ENCODE measurements at places on chromosomes 1 and 21.

GRCh38 chr1:243513726-243514491 lies 258.1 kb downstream of the SDCCAG8 start:
- no peak for DNase-seq

GRCh38 chr1:185695299-185695698 lies 38.9 kb upstream of the HMCN1 start:
- no peak for DNase-seq

GRCh38 chr1:91806769-91807700 lies 78.9 kb downstream of the TGFBR3 start:
- no peak for DNase-seq

GRCh38 chr1:58861506-58861905 lies 77.7 kb upstream of the JUN start:
- DNase-seq, result no peak

- DNase-seq, result no peak
Measured at GRCh38 chr1:10504249-10504648, 29.5 kb downstream of the PEX14 start.

DNA sequence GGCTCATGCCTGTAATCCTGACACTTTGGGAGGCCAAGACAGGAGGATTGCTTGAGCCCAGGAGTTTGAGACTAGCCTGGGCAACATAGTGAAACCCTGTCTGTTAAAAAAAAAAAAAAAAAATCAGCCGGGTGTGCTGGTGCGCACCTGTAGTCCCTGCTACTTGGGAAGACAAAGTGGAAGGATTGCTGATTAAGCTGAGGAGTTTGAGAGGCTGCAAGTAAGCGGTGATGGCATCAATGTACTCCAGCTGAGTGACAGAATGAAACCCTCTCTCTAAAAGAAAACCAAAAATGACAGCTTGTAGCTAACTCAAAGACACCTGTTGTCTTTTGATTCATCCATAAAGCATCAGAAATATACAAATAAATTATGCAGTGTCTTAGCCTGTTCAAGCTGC lies 31.8 kb downstream of the SIPA1L2 start:
- DNase-seq, result no peak

GRCh38 chr1:111955755-111956154 lies 33.7 kb downstream of the KCND3 start:
- DNase-seq, result no peak

GRCh38 chr1:155183775-155184221 lies 10.1 kb downstream of the TRIM46 start:
- DNase-seq, result no peak

DNA sequence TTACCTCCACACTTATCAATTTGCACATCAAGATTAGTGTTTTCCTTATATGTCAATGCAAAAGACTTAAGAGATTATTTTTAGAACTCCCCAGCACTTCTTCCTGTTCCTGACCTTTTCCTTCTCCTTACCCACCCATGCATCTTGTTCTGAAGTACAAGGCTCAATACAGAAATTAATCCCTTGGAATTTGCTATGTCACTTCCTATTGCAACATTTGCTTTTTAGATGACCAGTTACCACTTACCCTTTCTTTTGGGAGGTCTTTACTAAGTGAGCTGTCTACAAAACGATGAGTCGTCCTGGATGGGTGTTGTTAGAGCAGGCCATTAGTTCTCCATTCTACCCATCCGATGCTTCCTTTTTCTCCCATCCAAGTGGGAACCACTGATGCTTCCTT lies 221.2 kb downstream of the FMN2 start:
- peak; percentile 14 for DNase-seq

DNA sequence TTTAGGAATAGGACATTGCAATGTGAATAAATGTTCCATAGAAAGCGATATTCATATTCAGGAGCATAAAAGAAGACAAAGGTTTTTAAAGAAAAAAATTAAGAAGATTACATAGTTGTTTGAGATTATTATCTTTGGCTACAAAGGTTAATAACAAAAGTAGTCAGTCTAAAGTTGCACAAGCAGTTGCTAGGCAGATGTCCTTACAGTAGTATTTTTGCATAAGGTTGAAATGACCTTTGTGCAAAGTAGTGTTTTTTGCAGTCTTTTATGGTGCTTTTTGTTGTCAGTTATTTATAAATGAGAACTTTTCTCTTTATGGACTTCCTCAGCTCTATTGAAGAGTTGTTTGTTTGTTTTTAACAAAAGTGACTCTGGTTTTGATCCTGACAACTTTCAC lies 447.8 kb downstream of the AMY1C start:
- DNase-seq, result no peak

DNA sequence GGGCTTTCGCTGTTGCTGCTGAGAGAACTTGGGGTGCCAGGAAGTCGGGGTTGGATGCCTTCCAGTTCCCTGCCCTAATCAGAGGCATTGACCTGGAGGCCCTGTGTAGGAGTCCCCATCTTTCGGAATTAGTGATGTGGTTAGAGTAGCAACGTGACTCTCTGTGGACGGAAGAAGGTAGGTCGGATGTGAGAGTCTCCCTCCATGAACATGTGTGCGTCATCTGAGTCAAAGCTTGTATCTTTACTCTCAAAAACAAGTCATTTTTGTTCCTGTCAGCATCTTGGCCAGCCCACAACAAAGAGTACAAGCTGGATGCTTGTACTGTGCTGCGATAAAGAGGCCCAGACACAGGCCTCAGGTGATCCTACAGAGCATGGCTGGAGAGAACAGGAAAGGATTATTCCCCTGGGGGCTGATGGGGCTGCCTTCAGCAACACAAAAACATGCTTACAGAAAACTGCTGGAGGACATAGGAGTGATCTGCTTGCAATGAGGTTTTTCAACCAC lies 31.0 kb upstream of the IL10 start:
- no peak for DNase-seq

DNA sequence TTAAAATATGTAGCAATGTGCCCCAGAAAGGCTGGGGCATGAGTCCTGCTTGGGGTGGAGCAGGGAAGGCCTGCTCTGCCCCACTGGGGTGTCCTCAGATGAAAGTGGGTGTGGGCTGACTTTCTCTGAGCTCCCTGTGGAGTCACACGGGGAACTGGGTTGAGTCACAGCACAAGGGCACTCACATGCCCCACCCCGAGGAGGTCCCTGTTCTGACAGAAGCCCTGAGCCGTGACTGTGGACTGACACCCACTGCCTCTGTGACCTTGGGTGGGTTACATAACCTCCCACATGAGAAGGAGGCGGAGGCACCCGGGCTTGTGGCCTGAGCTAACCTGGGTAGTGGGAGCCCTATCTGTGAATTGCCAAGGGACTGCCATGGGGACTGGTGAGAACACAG lies 52.5 kb upstream of the TINAGL1 start:
- DNase-seq, result peak; percentile 65

GRCh38 chr1:54977533-54978297 lies 2.7 kb upstream of the TMEM61 start:
- no peak for DNase-seq

DNA sequence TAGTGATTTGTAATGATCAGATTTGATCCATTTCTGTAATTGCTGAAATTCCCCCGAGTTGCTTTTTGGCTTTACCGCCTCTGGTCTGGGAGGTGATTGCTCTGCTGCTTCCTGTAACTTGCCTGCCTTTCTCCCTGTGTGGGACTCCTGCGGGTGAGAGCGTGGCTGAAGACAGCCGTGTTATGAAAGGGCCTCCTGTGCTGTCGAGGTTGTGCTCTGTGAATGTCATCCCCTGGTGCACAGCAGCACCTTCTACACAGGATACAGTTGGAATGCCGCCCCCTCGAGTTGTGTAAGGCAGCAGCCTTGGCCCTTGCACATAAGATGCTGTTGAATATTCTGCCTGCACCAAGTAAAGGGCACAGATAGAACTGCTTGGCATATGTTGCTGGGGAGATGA lies 5.9 kb downstream of the SOD1 start:
- no peak for DNase-seq

DNA sequence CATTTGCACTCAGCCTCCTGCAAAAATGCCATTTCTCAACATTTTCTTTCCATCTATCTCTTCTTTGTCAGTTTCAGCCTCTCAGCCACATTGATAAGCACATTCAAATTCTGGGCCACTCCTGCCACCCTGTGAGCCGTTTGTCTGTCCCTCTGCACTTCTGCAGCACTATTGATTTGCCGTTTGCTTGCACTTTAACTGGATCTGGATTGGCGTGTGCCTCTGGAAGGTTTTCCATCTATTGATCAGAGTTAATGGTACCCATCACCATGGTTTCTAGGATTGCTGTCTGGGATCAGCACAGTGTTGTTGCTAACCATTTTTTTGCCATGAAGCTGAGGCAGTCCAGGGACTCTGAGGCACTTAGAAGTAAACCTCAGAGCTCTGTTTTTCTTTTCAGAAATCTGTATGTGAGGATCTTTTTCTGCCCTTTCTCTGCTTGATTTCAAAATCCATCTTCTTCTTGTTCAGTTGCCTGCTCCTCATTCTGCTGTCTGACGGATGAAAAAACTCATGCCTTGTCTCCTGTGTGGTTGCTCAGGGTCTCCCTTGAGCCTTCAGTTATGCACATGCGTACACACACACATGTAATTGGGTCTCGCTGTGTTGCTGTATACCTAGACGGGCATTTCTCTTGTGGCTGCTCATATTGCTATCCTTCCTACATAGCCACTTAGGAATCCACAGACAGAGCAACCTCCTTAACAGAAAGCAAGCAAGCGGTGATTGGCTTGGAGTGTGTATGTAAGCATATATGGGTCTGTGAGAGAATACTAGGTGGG lies 67.9 kb downstream of the NOS1AP start:
- DNase-seq, result no peak

- no peak for DNase-seq
Measured at GRCh38 chr1:184825571-184825970, 70.9 kb upstream of the EDEM3 start.

GRCh38 chr1:16101623-16102022 lies 28.2 kb upstream of the FAM131C start:
- no peak for DNase-seq

DNA sequence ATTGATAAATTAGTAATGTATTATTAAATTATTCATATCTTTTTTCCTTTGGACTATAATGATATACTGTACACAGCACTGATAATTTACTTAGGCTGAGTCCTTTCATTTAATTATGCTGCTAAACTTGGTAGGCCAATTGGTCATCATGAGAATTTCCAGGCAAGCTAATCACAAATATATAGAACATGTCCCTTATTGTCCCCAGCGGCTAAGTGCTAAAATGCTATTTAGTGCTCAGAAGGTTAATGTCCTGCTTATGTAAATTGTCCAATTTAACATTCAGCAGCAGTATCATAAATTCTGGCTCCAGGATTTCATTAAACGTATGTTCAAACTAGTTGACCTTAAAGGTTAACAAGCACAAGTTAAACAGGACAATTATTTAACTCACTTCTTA lies 30.0 kb upstream of the RRP15 start:
- DNase-seq, result no peak

- no peak for DNase-seq
Measured at GRCh38 chr1:155083052-155083541, 4.5 kb downstream of the EFNA3 start.

DNA sequence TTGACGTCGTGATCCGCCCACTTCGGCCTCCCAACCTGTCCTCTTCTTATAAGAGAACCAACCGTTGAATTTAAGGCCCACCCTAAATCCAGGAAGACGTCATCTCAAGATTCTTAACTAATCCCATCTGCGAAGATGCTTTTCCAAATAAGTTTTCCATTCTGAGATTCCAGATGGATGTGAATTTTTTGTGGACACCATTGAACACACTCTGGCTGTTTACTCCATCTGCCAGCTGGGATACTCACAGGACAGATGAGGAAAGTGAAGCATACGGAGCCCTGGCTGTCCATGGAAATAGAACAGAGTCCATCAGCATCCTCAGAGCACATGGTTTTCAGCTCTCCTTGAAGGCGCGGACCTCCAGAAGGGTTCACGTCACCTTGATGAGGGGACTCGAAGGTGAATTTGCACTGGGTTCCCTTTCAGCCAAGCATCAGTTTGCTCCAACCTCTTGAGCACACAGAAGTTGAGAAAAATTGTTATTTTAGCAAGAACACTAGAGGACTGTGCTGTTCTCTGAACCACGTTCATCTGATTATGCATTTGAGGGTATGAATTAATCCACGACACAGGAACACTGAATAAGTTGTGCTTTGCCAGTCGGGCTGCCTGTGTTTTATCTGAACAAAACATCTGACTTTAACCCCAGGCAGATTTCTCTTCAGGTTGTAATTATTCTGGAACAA lies 68.6 kb downstream of the KAZN start:
- no peak for DNase-seq

DNA sequence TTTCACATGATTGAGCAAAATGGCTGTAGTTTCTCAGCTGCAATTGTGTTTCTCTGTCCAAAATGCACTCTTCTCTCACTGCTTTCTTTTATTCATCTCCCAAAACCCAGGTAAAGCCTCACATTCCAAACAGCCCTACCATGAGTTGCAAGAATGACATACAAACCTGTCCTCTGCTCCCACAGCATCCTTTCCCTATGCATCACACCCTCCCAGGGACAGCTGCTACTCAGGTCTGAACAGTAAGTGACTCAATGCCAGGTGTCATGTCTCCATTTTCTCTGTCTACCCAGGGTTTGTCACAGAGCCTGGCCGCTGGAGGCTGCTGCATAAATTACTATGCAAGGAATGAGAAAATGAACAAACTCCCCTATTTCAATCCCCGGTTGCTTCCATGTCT lies 118.5 kb downstream of the PLD5 start:
- no peak for DNase-seq

GRCh38 chr1:180270530-180271271 lies 40.6 kb downstream of the LHX4 start:
- no peak for DNase-seq

All from H54 (cell line).